COR-L47 (cell line): ENCODE measurements at places on chromosomes 4 and X.

DNA sequence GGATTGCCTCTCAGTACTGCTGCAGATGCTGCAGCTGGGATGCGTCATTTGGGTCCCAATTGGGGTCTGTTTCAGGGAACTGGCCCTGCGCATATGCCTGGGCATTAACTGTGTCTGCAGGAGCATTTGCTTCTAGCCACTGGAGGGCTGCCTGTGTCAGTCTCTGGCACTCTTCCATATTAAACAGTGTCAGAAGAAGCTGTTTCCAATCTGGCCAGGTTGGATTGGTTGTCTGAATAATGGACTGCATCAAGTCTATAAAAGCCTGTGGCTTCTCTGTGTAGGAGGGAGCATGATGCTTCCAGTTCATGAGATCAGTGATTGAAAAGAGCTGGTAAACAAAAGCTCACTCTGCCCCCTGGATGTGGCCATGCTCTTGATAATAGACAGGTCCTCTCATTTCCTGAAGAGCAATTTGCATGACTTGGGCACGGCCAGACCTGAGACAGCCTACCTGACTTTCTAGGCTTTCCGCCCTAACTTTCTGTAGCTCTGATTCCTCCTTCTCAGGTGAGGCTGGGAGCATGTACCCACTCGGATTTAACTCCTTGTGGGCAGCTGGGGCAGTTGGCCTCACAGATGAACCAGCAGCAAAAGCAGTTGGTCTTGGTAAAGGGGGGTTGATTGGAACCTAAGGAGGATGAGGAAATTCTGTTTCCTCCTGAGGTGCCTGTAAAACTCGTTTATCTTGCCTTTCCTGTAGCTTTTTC is 29.2 kb downstream of the SULT1E1 start:
- DNase-seq = peak; percentile 79

DNA sequence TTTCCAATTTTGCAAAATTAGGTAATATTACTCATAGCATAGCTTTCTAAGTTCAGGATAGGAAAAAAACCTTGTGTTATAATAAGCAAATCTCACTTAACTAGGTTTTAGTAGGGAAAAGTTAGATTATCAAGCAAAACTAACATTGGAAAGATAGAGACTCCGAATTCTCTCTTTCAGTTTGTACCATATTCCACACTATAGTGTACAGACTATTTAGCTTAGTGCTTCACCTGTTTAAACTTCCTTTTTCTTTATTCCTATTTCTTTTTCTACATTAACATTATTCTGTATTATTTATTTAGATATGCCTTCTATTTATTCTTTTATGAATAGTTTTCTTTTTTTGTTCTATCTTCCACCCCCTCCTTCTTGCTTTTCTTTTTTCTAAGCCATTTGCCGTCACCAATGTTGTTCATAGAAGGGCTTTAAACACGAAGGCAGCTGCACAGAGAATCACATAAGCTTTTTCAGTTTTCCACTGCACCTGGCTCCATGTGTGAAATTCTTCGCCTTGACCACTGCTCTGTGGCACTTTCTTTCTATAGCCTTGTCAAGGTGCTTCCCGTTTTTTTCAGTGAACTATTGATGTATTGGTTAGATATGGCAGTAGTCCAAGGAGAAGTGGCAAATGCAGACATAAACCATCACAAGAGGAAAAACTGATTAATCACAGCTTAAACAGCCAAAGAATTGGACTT is 8.5 kb downstream of the PCDH10 start:
- DNase-seq = no peak

DNA sequence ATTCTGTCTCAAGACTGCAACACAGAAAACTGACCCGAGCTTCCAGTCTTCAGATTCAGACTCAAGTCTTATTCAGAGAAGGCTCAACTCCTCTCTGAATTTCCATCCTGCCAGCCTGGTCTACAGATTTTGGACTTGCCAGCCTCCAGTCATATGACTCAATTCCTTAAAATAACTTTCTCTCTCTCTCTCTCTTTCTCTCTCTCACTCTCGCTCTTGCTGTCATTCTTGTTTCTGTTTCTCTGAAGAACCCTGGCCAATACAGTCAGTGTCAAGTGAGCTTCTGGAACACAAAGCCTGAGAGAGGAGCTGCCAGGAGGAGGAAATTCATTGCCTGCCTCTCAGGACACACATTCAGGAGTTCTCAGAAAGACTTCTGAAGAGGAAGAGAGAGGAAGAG is 154.9 kb downstream of the PARM1 start:
- no peak for DNase-seq

DNA sequence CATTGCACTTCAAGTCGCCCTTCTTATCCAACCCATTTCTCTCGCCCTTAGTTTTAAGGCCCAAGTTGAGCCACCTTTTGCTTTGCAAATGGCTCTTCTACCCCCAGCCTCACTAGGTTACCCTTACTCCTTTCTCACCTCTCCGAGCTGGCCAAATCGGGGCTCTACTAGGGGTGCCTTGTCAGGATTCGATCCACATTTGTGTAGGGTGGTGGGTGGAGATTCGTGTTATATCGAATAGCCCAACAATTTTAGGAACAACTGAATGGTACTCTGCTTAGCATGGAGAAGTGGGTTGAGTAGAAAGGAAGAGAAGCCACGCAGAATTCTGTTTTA is 3.5 kb downstream of the SLIT2 start:
- no peak for DNase-seq

DNA sequence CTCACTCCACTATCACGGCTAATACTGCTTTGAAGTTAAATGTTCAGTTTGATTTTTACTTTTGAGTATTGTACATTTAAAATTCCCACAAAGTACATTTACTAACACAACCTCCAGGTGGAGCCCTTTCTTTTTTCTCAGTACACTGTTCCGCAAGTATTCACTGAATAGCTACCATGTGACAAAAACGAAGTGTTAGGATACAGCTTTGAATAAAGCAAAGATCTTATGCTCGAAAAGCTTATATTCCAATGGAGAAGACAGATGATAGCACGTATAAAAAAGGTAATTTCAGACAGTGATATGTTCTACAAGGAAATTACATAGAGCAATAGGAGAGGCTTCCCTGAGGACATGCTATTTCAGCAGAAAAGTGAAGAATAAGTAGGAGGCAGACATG is 60.7 kb upstream of the ABCG2 start:
- peak; percentile 46 for DNase-seq

- DNase-seq = peak; percentile 4
These were observed 1085.3 kb upstream of the PCDH10 start for GRCh38 chr4:132063829-132064228.

DNA sequence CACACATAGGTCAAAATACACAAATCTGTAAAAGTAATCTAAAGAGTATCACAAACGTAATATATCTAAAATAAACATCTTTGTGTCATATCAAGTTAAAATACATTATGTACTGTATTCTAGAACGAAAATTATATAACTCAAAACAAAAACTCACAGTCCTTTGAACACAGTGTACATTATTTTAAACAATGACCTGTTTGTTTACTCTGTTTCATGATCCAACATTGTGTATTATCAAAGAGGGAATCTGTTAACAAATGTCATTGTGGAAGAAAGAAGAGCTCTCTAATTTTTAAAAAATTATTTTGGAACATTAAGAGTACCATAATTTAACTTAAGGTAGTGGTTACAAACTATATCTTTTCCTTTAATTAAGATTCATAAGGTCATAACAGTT is 144.1 kb downstream of the FRYL start:
- no peak for DNase-seq

- no peak for DNase-seq
These were observed 48.9 kb downstream of the PDLIM5 start for GRCh38 chr4:94500685-94501084.

DNA sequence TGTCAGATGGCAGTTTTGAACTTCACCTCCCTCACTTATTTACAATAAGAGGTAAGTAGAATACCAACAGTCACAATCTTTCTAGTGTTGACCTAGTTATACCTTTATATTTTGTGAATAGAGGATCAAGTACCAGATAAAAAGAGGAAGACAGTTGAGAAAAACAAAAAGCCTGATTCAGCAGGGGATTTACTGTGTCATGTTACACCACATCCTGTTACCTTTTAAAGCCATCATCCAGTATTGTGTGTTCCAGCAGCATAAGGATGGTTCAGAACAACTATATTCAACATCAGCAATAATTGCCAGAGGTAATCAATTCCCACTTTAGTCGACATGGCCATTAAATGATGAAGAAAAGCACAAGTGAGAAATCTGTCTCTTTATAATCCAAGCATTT is 21.3 kb upstream of the CXCL6 start:
- DNase-seq = no peak

GRCh38 chr4:75194180-75194579 is 261.3 kb downstream of the PARM1 start:
- DNase-seq = no peak

DNA sequence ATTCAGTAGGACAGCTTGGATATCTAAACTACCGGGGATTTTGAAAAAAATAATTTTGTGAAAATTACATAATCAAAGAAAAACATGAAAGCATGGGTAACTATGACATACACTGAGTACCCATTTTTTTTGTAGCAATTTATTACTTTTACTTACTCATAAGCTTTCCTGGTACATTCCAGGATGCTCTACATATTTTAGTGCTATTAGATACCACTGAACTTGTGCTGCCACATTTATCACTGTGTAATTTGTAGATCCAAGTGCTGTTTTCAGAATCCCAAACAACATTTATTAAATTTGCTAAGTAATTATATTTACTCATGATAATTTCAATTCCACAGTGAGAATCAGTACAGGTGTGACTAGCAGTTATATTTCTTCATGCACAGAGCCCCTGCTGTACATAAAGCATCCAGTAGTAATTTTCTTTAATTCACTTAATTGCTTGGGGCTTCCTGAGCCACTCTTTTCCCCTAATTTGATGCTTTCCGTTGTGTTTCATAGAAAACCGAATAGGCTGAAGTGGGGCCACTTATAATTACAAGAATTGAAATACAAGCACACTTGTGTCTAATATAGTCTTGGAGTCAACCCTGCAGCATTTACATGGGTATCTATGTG is 2254.4 kb downstream of the ARAP2 start:
- DNase-seq = peak; percentile 61
